ENCODE measurements at places on chromosomes 2 and 18.

- no peak for DNase-seq
These were observed 19.4 kb upstream of the TTC39C start for GRCh38 chr18:23995180-23995579.

- no peak for DNase-seq
These were observed 152.1 kb downstream of the GLI2 start for GRCh38 chr2:120887741-120888231.

GRCh38 chr2:181474222-181474881 is 17.2 kb downstream of the ITGA4 start:
- DNase-seq = no peak

- DNase-seq = no peak
These were observed 126.9 kb downstream of the TMEM200C start for GRCh38 chr18:5768454-5768853.

DNA sequence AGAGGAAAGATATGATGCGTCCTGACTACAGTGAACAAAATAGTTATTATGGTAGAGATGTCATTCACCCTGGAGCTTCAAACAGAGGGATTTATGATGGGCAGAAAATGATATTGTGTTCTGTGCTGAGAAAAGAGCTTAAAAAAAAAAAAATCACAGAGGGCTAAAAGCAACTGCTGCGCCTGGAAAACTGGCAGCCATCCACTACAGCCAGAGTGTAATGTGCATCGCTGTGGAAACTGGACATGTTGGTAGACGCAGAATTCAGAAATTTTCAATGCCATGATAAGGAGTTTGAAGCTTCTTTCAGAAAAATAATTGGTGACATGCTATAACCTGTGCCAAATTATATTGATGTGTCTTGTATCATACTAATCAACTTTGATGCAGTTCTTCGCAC is 122.9 kb upstream of the SOX11 start:
- DNase-seq = no peak

DNA sequence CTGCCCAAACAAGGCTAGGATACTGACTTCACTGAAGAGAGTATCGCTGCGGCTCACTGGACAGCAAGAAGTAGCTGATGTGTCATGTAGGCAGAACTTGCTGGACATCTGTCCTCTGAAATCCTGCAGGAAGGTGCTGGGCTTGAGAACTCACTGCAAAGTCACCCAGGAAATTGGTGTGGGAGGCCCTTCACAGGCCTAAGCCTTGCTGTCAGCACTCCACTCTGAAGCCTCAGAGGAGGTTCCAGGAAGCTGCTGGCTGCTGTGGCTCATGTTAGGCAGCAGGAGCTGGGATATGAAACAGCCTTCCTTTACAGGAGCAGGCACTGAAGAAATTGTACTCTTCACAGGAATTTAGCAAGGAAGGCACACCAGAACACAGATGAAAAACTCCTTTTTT is 88.3 kb upstream of the CCDC68 start:
- no peak for DNase-seq

DNA sequence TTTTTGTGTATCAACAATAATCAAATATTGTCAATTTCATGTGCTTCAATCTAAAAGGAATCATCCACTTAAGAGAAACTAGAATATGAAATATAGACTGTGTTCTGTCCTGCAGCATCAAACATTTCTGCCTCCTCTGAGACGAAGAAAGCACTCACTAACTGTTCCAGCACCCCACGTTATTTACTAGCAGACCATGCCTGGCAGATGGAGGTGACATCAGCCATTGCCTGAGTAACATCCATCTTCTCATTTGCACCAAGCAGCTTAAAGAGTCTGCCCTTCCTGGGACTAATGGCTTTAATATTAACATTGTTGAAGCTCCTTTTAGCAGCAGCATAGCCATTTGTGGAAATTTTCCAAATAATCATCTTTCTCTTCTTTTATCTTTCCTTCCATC is 25.7 kb downstream of the SGPP2 start:
- DNase-seq = no peak

DNA sequence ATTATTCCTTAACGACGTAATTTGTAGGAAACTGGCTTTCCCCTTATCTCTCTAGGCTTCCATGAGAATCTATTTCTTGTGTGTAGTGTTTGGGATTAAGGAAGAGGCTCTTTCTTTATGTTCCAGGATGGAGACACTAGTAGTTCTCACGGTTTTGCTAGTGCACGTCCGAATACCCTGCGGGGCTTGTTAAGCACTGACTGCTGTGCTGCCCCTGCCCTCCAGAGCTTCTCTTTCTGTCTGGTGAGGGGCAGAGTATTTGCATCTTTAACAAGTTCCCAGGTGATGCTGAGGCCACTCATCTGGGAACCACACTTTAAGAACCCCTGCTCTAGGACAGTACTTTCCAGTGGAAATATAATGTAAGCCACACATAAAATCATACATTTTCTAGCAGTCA is 76.4 kb downstream of the SPATS2L start:
- no peak for DNase-seq

GRCh38 chr2:177036747-177037146 is 175.8 kb upstream of the HNRNPA3 start:
- DNase-seq = no peak

GRCh38 chr2:1862608-1863280 is 118.4 kb upstream of the PXDN start:
- no peak for DNase-seq

DNA sequence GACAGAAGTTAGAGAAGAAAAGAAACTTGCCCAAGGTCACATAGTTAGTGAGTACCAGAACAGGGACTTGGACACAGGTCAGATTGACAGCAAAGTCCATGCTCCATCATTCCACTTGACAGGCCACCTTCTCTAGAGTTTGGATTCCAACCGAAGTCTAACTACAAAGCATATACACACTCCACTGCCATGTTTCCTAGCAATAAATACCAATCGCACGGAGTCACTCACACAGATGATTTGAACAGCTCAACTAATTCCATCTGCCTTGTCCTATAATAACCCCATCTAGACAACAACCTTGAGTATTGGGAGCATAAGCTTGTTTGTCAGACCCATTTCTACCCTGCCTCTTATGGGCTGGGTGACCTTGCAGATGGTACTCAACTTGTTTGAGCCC is 334.6 kb upstream of the MGAT5 start:
- no peak for DNase-seq

DNA sequence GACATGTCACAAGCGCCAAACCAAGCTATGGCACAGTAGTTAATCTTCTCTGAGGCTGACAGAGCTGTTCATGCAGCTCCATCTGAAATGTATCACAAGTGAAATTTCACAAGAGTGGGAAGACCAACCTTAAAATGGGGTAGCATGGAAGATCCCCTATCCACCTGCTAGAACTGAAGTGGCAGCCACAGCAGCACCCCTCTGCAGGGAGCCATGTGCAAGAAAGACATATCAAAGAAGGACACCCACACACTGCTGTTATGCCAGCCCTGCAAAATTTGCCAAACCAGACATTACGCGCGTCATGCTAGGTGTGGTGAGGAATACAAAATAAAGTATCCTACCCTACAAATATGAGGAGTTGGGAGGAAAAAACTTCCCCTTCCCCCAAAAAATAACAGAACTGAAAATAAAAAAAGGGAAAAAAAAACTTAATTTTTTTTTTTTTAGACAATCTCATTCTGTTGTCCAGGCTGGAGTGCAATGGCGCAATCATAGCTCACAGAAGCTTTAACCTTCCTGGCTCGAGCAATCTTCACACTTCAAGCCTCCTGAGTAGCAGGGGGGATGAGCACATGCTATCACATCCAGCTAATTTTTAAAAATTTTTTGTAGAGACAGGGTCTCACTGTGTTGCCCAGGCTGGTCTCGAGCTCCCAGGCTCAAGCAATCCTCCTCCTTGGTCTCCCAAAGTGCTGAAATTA is 76.2 kb downstream of the STK39 start:
- no peak for DNase-seq

- no peak for DNase-seq
These were observed 340.1 kb downstream of the EIPR1 start for GRCh38 chr2:3037196-3038194.

DNA sequence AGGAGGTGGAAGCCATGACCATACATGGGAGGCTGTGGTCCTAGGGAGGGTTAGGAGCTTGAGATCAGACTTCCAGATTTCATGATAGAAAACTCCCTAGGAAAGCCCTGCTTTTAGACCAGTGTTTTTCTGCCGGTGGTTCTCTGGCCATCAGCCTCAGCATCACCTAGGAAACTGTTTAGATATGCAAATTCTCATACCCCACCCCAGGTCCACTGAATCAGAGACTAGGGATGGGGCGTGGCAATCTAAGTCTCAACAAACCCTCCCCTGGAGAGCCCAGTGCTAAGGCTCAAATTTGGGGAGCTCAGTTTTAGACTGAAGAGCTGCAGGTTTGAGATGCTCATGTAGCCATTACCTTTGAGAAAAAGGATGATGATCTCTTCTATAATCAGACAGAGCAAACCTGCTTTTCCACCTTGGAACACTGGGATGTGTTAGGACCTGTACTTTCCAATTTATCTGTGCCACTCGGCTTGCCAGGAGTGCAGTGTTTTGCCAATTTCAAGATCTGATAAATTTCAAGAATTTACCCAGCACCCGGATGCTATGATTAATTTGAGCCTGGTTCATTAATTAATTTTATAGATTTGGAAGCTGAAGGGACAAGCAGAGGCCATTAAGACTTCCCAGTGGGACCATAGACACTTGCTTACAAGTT is 31.5 kb upstream of the LYPD6B start:
- DNase-seq = no peak

DNA sequence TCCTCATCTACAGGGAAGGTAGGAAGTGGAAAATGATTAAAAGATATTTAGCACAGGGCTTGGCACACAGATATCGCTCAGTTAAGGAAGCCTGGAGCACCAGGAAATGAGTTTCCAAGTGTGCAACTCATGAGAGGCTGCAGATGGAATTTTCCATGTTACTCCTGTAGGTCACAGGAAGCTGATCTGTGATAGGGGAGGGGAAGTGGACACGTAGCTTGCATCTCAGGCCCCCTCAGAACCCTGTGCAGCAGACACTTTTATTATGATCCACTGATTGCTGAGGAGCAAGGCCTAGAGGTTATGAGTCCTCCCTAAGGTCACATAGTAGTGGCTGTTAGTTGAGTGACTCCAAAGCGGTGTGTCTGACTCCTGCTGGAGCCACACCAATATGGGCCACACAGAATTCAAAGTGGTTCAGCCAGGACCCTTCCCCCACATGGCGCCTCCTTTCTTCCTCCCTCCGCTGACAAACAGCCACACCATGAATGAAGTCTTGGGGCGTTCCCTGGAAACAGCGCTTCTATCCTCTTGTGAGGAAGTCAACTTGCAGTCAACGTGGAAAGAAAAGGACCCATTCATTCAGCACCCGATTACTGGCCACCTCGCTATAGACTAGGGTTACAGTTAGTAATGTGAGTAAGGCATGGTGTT is 21.5 kb downstream of the DYSF start:
- no peak for DNase-seq

- no peak for DNase-seq
These were observed 32.5 kb downstream of the BMPR2 start for GRCh38 chr2:202408546-202409140.

DNA sequence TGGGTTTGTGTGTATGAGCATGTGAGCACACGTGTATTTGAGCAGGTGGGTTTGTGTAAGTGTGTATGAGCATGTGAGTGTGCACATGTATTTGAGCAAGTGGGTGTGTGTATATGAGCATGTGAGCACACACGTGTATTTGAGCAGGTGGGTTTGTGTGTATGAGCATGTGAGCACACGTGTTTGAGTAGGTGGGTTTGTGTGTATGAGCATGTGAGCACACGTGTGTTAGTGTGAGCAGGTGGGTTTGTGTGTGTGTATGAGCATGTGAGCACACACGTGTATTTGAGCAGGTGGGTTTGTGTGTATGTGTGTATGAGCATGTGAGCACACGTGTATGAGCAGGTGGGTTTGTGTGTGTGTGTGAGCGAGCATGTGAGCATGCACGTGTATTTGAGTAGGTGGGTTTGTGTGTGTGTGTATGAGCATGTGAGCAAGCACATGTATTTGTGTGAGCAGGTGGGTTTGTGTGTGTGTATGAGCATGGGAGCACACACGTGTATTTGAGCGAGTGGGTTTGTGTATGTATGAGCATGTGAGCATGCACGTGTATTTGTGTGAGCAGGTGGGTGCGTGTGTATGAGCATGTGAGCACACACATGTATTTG is 169.7 kb downstream of the TWIST2 start:
- DNase-seq = no peak

DNA sequence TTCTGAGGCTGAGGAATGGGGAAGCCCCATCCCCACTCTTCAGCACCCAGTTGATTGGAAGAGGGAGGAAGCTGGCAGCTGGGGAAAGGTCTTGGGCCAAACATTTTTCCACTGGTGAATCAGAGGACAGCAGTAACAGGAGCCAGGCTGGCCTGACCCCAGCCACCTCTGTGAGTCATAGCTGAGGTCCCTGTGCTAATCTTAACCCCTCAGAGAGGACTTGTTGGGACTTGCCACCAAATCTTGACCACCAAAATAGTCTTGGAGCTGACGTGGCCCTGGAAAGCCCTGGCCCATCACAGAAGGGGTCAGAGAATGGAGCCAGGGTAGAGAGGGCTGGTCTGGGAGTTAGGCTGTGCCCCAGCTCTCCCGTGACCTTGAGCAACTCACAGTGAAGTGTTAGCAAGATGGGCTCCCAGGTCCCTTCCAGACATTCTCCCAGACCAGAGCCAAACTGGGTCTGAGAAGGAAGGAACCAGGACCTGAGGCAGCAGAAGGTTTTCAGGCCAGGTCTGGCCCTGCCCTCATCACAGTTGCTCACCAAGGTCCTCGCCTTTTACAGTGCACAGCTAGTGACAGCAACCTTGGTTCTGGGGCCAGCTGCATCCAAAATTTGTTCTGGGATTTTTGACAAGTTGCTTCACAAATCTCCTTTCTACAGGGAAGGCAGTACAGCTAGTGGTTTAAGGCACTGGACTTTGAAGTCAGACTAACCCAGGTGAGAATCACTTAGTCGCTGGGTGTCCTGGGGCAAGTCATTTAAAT is 266.6 kb downstream of the CYP26B1 start:
- no peak for DNase-seq

GRCh38 chr2:134325696-134326095 is 71.8 kb downstream of the MGAT5 start:
- DNase-seq = no peak

GRCh38 chr2:17719562-17720371 is 33.8 kb downstream of the SMC6 start:
- DNase-seq = no peak

GRCh38 chr2:114937366-114937930 is 495.0 kb downstream of the DPP10 start:
- no peak for DNase-seq

GRCh38 chr2:37378411-37378810 is 34.0 kb downstream of the QPCT start:
- DNase-seq = no peak

GRCh38 chr18:394987-395362 is 105.5 kb downstream of the COLEC12 start:
- DNase-seq = no peak

GRCh38 chr2:11414372-11415124 is 51.4 kb downstream of the E2F6 start:
- no peak for DNase-seq

GRCh38 chr2:232419245-232420072 is 12.8 kb downstream of the ALPG start:
- DNase-seq = no peak

GRCh38 chr18:74060579-74060978 is 87.1 kb downstream of the FBXO15 start:
- no peak for DNase-seq
